ENCODE measurements at places on chromosomes 7 and 10.

- no peak for DNase-seq
Observed at GRCh38 chr7:18288322-18289037, 207.1 kb upstream of the HDAC9 start.

- no peak for DNase-seq
Observed at GRCh38 chr7:44518761-44519160, 22.4 kb downstream of the NPC1L1 start.

DNA sequence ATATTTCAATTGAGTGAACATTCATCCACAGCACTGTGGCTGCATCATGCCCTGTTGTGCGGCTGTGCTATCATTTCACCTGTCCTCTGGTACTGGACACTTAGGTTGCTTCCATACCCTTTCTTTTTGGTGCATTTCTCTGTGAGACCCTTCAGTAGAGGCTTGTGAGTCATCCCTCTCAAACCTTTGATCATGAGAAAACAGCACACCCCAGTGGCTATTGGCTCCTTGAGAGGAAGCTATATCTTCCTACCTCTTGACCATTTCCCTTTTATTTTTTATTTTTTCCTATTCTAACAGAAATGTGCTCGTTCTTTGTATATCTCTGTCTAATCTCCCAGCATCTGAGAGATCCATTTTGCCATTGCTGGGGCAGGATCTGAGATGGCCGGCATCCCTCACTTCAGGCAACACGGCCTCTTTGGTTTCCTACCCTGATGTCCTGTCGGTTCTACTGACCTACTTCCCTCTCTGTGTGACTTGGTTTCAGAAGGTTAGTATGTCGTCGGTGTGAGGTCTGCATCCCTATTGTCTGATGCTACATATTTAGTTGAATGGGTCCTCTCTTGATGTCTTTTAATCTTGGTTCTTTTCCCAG, 23.8 kb upstream of the PIK3AP1 start:
- DNase-seq, result no peak

GRCh38 chr7:99848420-99849216, 20.8 kb downstream of the CYP3A43 start:
- no peak for DNase-seq

DNA sequence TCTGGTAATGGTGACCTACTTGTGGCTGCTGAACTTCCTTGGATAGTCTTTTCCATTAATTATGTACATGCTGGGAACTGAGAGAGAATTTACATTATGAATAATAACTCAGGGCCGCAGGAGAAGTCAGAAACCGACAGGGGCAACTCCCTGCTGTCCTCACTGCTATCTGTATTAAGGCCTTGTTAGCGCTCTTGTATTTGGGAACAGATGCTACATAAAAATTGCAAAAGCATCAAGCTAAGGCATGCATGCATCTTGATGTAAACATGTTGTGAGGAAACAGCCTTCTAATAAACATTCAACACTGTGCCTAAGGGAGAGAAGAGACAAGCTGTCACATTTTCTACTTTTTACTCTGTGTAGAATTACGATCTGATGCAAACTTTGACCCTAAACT, 158.4 kb downstream of the PARD3 start:
- no peak for DNase-seq

- DNase-seq, result no peak
Observed at GRCh38 chr10:61688551-61689308, 26.0 kb downstream of the CABCOCO1 start.

GRCh38 chr7:155665957-155666287, 21.5 kb downstream of the RBM33 start:
- DNase-seq, result no peak

- no peak for DNase-seq
Observed at GRCh38 chr10:92757711-92758104, 68.0 kb downstream of the HHEX start.

- DNase-seq, result no peak
Observed at GRCh38 chr7:42283553-42283952, 46.5 kb upstream of the GLI3 start.
